GM04504 (cell line): ENCODE measurements at places on chromosomes 6 and 20.

GRCh38 chr20:4617019-4617418 lies 104.7 kb upstream of the PRND start:
- no peak for DNase-seq

DNA sequence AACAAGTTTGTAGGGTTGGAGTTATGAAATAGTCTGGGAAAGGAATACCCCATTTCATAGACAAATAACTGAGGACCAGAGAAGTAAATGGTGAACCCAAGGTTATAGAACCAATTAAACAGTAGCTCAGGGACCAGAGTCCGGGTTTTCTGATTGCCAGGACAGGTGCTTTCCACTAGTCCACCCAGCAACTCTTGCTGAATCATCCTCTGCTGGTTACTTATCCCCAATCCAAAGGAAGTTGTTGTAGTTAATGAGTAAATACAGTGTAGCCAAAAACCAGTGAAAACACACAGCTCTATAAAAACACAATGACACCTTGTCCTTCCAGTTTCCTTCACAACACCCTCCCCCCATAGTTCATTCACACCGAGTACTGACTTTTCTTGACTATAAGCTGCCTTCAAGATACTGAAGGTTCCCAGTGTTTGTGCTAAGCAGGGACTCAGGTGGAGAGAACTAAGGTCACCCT lies 766 bp upstream of the TINAG start:
- DNase-seq: no peak

GRCh38 chr6:163530406-163530805 lies 115.9 kb downstream of the QKI start:
- DNase-seq: no peak

- no peak for DNase-seq
These were observed 171.3 kb upstream of the HDAC2 start for GRCh38 chr6:114142258-114142657.

GRCh38 chr6:142240179-142240578 lies 61.6 kb upstream of the ADGRG6 start:
- no peak for DNase-seq

GRCh38 chr6:34568341-34569201 lies 12.4 kb upstream of the SPDEF start:
- DNase-seq: no peak

DNA sequence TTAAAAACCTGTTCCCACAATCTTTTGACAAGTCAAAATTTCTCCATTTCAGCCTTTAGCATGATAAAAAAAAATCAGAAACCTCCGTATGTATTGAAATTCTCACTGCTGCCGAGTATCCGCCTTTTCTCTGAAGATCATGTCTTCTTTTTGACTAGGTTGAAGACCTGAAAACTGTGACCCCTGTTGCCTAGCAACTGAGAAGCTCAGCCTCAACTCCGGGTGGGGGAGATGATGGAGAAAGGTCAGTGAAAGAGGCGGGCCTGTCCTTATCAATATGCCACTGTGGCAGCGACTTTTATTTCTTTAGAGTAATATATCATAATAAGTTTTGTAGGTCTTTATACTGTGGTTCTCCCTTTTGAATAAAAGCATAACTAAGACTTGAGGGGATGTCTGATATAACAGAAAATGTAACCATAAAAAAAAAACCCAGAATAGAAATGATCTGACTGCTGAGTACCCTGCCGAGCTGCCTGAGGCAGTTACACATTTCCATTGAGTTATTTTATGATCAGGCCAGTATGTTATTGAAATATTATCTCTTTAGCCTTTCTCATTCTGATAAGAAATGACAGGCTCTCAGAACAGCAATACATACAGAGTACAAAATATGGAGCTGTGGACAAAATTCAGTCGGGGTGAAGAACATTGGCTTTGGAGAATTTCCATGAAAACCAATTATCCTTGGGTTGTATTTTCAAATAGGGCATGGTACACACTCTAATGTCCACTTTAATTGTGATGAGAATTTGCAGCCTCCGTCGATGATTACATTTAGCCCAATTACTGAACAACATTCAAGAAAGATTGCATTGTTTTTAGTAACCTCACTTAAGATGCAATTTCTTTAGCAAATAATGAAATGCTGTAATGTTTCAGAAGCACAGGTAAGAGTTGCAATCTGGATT lies 136.7 kb upstream of the EEF1E1 start:
- DNase-seq: no peak

DNA sequence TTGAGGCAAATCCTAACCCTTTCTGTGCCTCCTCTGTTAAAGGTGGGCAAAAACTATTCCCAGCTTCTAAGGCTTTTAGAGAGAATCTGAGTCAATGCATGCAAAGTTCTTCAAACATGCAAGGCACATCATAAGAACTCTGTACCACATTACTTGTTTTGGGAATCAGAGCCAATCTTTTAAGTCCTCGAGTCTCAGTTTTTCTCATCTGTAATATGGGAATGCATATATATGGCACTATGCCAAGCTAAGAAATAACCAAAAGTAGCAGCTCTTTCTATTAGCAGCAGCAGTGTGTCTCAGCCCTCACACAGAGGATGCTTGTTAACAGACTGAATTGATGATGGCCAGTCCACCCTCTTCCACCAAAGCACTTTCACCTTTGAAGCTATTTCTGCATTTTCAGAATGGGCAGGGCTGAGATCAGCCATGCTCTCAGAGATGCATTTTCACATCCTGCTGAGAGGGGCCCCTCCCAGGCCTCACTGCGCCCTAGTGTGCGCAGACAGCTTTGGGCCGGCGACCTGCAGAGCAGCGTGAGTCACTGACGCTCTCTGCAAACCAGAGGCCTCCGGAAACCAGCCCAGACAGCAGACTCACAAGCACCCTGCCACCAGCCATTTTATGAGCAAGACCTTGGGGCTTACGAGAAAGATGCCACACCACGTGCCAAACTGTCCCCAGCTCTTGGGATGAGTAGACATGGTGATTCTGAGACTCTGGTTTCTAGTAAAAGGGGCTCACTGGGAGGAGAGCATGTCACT lies 138.0 kb downstream of the NFATC2 start:
- no peak for DNase-seq

DNA sequence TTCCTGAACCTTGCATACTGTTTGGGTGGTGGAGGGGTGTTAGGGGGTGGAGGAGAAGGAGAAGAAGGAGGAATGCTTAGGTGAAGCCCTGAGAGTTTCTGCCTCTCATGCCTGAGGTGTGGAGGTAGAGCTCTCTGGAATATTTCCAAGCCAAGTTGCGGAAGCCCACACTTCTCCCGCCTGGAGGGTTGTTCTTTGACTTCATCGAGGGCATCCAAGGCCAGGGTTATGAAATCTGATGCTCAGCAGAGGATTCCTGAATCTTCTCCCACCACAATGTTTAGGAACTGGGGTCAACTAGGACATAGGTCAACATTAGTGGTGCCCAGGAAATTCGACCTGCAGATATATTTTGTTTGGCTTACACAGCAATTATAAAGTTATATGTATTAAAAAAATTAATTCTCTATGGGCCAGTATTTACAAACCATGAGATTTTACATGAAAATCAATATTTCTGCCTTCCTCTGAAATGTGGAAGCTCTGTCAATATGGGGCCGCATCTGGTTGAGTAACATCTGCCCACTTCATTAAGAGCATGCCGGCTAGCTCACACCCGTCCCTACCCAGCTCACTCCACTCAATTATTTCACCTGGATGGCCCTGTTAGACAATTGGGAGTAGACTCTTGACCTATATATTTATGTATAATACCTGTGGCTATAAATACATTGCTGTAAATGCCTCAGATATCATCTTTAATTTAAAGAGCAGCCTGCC lies 257.1 kb upstream of the ZFP64 start:
- DNase-seq: no peak

GRCh38 chr6:1657116-1657770 lies 47.5 kb downstream of the FOXC1 start:
- DNase-seq: no peak

GRCh38 chr6:32972353-32973143 lies 4.2 kb downstream of the BRD2 start:
- DNase-seq: no peak

GRCh38 chr6:146305092-146305491 lies 238.5 kb upstream of the RAB32 start:
- no peak for DNase-seq

DNA sequence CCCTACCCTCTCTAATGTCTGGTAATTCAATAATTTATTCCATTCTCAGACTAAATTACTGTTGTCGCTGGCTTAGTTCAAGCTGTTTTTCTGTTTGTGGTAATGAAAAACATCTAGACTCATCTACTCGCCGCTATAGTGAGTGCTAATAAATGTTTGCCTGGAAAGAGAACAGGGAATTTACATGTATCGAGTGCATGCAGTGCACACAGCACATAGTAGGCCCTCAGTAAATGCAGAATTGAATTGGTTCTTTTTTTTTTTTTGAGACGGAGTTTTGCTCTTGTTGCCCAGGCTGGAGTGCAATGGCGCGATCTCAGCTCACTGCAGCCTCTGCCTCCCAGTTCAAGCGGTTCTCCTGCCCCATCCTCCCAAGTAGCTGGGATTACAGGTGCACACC lies 7.7 kb upstream of the NSFL1C start:
- DNase-seq: no peak

DNA sequence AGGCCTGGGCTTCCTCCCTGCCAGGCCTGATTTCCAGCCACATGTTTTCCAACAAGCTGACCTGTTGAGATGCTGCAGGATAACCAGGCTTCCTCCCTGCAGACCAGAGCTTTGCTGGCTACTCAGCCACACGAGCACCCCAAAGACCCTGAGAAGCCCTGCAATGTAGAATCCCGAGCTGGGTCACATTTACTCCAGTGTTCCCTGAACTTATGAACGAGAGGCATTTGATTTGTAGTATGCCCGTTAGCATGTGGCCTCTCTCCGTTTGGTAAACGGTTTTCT lies 4.0 kb downstream of the SIRPA start:
- no peak for DNase-seq

- DNase-seq: no peak
These were observed 7.5 kb downstream of the CST5 start for GRCh38 chr20:23872065-23872464.

- no peak for DNase-seq
These were observed 256.2 kb downstream of the CLIC5 start for GRCh38 chr6:45759472-45759810.

DNA sequence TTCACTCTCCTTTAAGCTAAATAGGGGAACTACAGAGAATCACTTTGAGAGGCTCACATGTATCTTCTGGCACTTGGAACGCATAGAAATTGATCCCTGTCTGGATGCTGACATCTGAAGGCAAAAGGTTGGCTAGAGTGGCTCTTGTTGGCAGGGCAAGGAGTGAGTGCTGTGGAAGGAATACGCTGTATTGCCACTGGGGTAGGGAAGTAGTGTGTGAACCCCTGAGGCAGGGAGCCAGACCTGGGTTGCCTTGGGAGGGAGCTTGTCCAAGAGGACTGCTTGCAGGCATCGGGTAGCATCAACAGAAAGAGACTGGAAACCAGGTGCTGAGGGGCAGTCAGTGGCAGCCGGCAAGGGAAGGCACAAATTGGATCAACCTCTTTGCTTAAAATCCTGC lies 8.9 kb upstream of the MMS22L start:
- no peak for DNase-seq

- DNase-seq: no peak
These were observed 10.9 kb downstream of the C6orf132 start for GRCh38 chr6:42131531-42131930.

DNA sequence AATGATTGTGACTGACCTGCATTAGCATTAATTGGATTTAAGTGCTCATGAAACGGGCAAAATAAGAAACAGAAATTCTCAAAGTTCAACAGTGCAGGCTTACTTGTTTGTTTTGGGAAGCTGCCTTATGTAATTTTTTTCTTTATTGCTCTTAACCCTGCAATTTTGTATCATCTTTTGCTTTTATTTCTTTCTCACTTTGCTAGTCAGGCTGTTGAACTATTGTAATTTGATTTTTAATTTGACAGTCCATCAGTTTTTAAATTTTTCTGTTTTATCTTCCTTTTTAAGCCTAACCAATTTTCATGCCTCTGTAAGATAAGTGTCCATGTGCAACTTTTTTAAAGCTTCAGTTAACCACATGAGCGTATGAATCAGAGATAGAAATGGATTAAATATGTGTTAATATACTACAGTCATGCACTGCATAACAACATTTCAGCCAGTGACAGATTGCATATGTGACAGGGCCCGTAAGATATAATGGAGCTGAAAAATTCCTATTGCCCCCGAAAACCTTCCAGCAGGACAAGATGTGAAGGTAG lies 44.6 kb downstream of the PEX7 start:
- DNase-seq: no peak

- no peak for DNase-seq
These were observed 221.2 kb downstream of the SLC24A3 start for GRCh38 chr20:19433371-19434350.

GRCh38 chr6:163605385-163606097 lies 191.0 kb downstream of the QKI start:
- no peak for DNase-seq

DNA sequence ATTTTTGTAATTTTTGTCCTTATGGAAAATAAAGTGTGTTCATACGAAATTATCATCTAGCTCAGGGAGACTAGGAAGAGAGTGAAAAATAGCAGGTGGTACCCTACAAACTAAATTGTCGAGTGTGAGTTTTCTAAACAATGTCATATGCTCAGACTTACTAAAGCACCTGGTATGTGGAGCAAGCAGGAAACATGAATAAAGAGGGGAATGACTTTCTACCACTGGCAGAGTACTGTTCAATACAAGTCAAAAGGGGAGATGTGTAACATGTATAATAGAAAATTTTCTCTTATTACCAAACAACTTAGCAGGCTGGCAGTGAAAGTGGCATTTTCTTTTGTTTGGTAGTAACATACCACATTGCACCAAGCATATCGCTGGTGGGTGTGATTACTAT lies 36.1 kb downstream of the CTNNBL1 start:
- DNase-seq: no peak

- DNase-seq: no peak
These were observed 1.4 kb downstream of the GFOD1 start for GRCh38 chr6:13485923-13486562.

GRCh38 chr20:44581515-44581914 lies 864 bp upstream of the PKIG start:
- no peak for DNase-seq

DNA sequence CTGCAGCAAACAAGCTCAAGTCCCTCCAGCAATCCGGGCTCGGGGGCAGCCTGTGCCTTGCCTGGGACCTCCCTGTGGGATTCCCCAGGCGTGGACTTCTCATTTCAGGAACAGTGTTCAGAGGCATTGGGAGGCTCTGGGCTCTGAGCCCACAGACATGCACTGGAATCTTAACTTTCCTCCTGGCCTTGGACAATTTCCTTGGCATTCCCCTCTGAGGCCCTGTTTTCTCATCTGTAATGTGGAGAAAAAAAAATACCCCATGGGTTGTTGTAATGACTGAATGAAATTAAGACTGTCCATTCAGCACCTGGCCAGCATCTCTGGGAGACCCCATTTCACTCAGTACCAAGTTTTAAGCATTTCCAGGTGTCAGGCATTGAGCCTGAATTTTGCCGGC lies 17.6 kb downstream of the BPIFB4 start:
- DNase-seq: no peak

GRCh38 chr6:115271434-115271833 lies 789.3 kb downstream of the FRK start:
- no peak for DNase-seq
